ENCODE measurements at places on chromosomes 5 and 9. TPM values are rescaled to one million over a fixed set of nuclear protein-coding genes. Genes with fewer than 3 reads are reported as not detected.

DNA sequence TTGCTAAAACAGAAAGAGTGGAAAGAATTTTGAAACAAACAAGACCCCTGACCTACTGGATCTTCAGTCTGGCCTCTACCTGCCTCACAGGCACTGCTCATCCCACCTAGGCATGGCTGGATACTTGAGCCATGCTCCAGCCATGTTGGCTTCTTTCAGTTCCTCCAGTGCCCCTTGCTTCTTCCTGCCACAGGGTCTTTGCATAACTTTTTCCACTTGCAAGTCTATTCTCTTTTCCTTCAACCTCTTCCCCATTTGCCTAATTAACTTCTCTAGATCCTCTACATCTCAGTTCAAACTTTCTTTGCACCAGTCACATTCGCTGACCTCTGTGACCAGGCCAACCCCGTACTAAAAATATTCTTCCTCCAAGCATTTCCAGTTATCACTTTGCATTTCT lies 50.4 kb downstream of the STARD4 start:
- no peak overlapping the region for H3K4me3 ChIP-seq
- H3K27ac ChIP-seq: no peak overlapping the region
- H3K27me3 ChIP-seq: no peaks in the 10 kb centered on the region
- no peaks in the 10 kb centered on the region for H3K4me1 ChIP-seq

MOCS2 gene
- 28.2 TPM for total RNA-seq

GRCh38 chr5:87755360-87755759 lies 342.6 kb upstream of the CCNH start:
- H3K36me3 ChIP-seq: no peaks in the 10 kb centered on the region
- H3K4me1 ChIP-seq: no peaks in the 10 kb centered on the region
- no peak overlapping the region for H3K4me3 ChIP-seq

GRCh38 chr5:94893412-94894135 lies 275.1 kb downstream of the SLF1 start:
- H3K4me3 ChIP-seq: no peak overlapping the region
- no peak overlapping the region for H3K27ac ChIP-seq
- no peak for DNase-seq
- H3K36me3 ChIP-seq: no peaks in the 10 kb centered on the region
- H3K27me3 ChIP-seq: peaks cover 12% of the 10 kb centered on the region

DNA sequence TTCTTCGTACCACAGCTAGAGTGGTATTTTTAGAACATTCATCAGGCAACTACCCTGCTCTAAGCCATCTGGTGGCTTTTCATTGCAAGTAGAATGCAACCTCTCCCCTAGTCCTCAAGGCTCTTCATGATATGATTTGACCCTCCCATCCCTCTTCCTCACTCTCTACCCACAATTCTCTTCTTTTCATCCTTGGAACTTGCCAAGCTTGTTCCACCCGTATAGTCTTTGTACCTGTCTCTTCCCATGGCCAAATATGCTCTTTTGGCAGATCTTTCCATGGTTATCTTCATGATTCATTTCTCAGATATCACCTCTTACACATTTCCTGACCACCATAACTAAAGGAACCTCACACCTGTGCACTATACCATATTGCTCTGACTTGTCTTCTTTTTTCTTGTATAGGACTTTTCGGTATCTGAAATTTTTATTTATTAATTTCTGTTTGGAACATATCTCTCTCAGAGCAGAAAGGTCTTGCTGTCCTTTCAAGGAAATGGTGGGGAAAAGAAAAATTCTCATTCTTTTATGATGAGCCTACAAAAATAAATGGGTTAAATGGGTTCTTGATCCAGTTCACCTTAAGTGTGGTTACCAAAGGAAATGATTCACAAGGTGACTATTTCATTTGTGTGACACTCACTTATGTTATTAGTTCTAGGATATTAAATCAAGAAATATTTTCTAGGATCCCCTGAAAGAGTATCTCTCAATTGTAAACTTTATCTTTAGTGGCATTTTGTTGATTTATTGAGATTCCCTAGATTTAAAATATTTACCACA lies 3.7 kb upstream of the CD274 start:
- peak overlapping the region; percentile 68 for H3K27ac ChIP-seq
- no peaks in the 10 kb centered on the region for H3K27me3 ChIP-seq
- H3K4me1 ChIP-seq: peaks cover 49% of the 10 kb centered on the region
- peak overlapping the region; percentile 14 for H3K4me3 ChIP-seq
- H3K36me3 ChIP-seq: no peaks in the 10 kb centered on the region
- DNase-seq: no peak
